ENCODE measurements at places on chromosomes 4 and X.

DNA sequence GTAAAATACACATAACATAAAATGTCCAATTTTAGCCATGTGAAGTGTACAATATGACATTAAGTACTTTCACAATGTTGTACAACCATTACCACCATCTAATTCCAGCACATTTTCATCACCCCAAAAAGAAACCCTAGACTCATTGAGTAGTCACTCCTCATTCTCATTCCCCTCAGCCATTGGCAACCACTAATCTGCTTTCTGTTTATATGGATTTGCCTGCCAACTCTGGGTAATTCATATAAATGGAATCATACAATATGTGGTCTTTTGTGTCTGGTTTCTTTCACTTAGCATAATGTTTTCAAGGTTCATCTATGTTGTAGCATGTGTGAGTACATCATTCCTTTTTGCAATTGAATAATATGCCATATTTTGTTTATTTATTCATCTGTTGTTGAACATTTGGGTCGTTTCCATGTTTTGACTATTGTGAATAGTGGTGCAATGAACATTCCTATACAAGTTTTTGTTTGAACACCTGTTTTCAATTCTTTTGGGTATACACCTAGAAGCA is 43.0 kb downstream of the EIF2S3 start:
- DNase-seq, result no peak

DNA sequence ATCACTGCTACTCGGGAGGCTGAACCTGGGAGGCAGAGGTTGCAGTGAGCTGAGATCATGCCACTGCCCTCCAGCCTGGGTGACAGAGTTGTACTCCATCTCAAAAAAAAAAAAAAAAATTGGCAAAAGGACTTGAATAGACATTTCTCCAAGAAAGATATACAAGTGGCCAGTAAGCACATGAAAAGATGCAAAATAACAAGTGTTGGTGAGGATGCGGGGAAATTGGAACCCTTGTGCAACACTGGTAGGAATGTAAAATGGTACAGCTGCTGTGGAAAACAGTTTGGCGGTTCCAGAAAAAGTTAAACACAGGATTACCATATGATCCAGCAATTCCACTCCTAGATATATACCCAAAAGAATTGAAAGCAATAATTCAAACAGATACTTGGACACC is 19.4 kb downstream of the RBM10 start:
- no peak for DNase-seq

DNA sequence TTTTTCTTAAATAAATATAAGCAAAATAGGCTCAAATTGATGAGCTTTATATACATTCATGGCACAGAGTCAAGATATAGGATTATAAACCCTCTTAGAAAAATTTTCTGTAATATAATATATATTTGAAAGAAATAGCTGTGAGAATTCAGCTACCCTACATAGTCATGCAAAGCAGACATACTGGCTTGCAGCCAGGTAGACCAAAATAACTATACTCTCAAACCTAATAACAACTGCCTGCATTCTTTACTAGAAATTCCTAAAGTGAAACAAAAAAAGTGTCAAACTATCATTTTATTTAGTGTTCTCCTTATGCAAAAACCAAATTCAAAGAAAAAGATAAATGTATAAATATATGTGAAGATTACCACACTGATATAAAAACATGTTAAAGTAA is 1390.2 kb downstream of the C4orf33 start:
- no peak for DNase-seq

GRCh38 chrX:149877157-149877556 is 3.8 kb upstream of the MAGEA8 start:
- DNase-seq, result no peak

DNA sequence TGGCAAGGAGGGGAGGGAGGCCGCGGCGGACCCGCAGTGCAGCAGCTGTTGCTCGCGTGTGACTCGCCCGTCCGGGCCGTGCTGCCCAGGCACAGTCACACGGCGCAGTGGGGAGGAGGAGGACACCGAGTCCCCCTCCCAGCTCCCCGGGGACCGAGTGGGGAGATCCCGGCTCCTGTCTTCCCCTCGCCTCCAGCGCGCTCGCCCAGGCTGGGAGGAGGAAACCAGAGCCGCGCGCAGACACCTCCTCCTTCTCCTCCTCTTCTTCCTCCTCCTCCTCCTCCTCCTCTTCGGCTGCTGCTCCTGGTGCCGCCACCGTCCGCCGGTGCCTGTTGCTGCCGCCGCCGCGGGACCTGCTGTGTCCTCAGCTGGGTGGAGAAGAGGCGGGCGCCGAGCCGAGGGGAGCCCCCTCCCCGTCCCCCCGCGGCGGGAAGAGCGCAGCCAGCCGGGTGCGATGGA is at the start of gene TBC1D1:
TSS of gene TBC1D1 (plus strand) at position 284 of the 459 bp plus-strand sequence. CDS start 11,012 bp downstream, outside the sequence.
- DNase-seq, result peak; percentile 28

GRCh38 chr4:94274912-94275311 is 67.2 kb downstream of the SMARCAD1 start:
- no peak for DNase-seq

GRCh38 chr4:43362875-43363636 is 470.5 kb downstream of the GRXCR1 start:
- no peak for DNase-seq

GRCh38 chr4:158644356-158644755 is 27.3 kb downstream of the C4orf46 start:
- no peak for DNase-seq

DNA sequence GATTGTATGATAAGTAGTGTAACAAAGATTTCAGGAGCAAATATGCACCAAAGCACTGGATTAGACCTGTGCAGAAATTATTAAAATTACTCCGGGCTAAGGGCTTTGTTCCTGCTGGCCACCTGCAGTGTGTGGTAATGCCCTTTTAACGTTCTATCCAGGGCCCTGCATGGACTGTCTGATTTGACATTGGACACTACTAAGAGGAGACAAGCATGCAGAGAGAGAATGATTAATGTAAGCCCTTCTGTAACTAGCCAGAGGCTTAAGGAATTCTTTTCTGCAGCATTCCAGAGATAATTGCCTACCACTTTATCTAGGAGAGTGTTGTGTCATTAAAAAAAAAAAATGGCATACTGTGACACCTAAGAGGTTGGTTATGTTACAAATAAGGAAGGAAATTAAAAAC is 117.0 kb downstream of the PCDH7 start:
- no peak for DNase-seq

DNA sequence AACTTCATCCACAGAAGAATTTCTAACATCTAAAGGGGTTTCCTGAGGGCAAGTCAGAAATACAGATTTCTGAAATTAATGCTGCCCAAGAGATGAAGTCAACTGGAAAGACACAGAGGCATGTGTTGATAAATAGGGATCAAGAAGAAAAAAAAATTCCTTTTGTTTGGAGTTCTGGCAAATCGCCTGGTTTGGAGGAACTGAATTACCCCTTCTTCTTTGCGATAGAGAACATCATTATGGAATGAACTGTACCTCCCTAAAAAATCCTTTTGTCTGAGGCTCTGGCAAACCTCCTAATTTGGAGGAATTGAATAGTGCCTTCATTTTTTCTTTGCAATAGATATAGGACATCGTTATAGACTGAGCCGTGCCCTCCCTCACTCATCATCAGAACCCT is 200.9 kb downstream of the DHRSX start:
- no peak for DNase-seq

DNA sequence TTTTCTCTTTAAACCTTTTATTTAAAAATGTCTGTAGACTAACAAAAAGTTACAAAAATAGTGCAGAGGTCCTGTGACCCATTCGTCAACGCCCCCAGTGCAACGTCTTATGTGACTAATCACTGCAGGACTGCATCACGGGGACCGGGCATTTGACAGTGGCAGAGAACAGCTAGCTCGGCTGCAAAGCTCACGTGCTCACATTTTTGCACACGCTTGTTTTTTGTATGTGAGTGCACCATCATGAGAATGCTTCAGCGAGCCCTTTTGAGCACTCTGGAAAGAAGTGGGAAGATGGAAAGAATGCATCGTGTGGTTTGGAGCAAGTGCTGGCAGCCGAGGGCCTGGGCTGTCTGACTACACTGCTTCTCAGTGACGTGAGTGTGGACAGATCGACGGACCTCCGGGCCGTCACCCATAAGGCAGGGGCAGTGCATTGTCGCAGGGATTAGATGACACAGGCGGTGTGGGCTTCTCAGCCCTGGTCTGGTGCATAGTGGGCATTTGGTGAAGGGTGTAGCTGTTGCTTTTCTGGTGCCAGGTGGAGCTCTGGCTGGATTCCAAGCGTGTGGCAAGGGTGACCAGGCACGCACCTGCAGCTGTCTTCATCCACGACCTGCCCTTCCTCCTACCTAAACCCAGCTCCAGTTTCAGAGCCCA is 17.7 kb downstream of the SPON2 start:
- no peak for DNase-seq

- no peak for DNase-seq
Measured at GRCh38 chr4:135515295-135515694, 1313.7 kb upstream of the PABPC4L start.

DNA sequence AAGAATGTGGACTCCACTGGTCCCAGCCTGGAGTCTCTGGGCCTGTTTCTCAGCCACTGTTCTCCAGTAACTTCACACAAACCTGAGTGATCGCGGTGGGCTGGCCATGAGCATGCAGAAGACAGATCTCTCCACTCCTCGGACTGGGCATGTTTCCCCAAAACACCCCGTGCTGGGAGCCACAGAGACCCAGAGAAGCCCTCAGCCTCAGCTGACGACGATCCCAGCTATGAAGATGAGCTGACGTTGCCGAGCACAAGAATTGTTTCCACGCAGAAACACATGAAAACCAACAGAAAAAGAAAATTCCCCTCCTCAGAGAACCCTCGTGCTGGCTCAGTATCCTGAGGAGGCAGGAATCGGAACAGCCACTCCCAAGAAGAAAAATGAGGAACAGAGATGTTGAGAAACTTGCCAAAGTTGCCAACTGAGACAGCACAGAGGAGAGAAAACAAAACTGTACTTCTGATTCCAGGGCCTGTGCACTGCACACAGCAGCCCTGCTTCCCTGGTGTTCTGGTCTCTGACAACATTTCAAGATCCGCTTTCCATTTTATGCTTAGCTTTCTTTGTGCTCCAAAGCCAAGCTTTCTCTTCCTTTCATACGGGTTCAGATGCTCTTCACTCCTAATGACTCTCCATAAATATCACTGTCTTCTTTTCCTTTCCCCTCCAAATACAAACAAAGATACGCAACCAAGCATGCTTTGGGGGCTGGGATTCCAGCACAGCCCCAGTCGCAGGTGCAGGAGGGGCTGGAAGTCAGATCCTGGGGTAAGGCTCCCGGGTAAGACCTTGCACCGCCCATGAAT is 81.4 kb downstream of the IRF2 start:
- no peak for DNase-seq
